Central memory CD8-positive, alpha-beta T cell (primary cell): ENCODE measurements at places on chromosomes 7 and 10.

DNA sequence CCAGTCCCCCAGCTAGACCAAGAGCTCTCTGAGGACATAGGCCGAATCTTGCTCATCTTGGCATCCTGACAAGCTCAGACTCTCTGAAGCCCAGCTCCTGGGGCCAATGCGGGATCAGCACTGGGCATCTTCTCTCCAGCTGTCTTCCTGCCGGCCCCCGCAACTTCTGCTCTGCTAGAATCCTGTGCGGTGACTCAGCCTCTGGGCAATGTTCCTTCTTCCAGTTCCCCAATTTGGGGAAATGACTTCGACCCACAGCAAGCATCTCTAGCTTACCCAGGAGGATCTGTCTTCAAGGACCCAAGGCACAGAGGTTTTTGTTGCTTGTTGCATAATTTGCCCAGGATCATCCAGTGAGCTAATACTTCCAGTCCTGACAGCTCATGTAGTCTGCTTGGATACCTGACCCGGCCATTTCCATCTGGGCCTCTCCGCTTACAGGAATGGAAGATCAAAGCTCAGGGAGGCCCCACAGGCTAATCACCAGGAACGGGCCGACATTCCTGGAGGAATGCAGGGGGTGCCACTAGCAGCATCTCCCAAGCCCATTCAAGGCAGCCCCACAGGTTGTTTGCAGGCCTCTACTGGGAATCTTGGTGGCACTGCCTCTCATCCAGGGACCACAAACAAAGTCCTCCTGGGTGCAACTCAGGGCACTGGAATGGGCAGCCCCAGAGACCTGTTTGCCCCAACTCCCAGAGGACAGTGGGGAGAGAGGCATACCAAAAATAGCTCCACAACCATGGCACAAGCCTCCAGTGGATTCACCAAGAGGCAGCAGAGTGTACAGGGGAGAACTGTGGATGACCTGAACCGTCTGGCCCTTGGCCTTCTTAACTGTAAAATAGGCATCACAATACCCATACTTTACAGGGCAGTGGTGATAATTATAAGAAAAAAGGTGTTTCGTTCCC is 151.9 kb downstream of the NEURL1 start:
- H3K27me3 ChIP-seq, result no peaks in the 10 kb centered on the region
- H3K4me3 ChIP-seq, result no peak overlapping the region
- peaks cover 3% of the 10 kb centered on the region for H3K36me3 ChIP-seq
- DNase-seq, result no peak

GRCh38 chr10:97059006-97059871 is 126.5 kb downstream of the SLIT1 start:
- no peak overlapping the region for H3K27ac ChIP-seq
- no peak overlapping the region for H3K4me3 ChIP-seq
- no peak for DNase-seq

- H3K27ac ChIP-seq, result no peak overlapping the region
- peaks cover 8% of the 10 kb centered on the region for H3K36me3 ChIP-seq
- no peaks in the 10 kb centered on the region for H3K27me3 ChIP-seq
- H3K4me1 ChIP-seq, result peaks cover 6% of the 10 kb centered on the region
- DNase-seq, result no peak
- no peak overlapping the region for H3K4me3 ChIP-seq
Observed at GRCh38 chr7:27944643-27945042, 204.7 kb downstream of the TAX1BP1 start.

GRCh38 chr7:33789871-33790630 is 115.3 kb upstream of the BMPER start:
- no peak overlapping the region for H3K27ac ChIP-seq
- DNase-seq, result no peak
- H3K36me3 ChIP-seq, result no peaks in the 10 kb centered on the region
- no peaks in the 10 kb centered on the region for H3K27me3 ChIP-seq

- no peak overlapping the region for H3K27ac ChIP-seq
- no peak overlapping the region for H3K4me3 ChIP-seq
- DNase-seq, result no peak
- no peaks in the 10 kb centered on the region for H3K36me3 ChIP-seq
Observed at GRCh38 chr10:44809647-44810046, 101.5 kb upstream of the TMEM72 start.

DNA sequence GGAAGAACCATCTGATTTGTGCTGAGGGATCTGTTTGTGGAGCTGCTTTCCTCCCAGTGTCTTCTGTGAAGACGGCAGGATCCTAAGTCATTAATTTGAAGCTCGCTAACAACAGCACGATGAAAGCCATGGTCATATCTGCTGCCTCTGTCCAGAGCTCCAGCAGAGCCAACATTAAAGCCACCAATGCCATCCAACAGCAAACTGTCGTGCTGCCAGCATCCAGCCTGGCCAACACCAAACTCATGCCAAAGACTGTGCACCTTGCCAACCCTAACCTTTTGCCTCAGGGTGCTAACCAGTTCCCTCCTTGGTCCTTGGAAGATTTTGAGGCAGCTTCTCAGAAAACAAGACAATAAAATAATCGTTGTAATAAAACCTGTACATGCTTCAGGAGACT is 36.2 kb downstream of the HTR5A start:
- H3K27ac ChIP-seq, result no peak overlapping the region
- H3K36me3 ChIP-seq, result no peaks in the 10 kb centered on the region
- no peak overlapping the region for H3K4me3 ChIP-seq
- peaks cover 68% of the 10 kb centered on the region for H3K27me3 ChIP-seq

GRCh38 chr7:90726120-90726519 is 130.0 kb downstream of the CDK14 start:
- no peaks in the 10 kb centered on the region for H3K27me3 ChIP-seq
- no peaks in the 10 kb centered on the region for H3K36me3 ChIP-seq

GRCh38 chr10:77799352-77799751 is 127.2 kb downstream of the DLG5 start:
- no peak overlapping the region for H3K4me3 ChIP-seq
- H3K4me1 ChIP-seq, result peaks cover 12% of the 10 kb centered on the region
- peaks cover 8% of the 10 kb centered on the region for H3K36me3 ChIP-seq
- no peaks in the 10 kb centered on the region for H3K27me3 ChIP-seq
- DNase-seq, result no peak

DNA sequence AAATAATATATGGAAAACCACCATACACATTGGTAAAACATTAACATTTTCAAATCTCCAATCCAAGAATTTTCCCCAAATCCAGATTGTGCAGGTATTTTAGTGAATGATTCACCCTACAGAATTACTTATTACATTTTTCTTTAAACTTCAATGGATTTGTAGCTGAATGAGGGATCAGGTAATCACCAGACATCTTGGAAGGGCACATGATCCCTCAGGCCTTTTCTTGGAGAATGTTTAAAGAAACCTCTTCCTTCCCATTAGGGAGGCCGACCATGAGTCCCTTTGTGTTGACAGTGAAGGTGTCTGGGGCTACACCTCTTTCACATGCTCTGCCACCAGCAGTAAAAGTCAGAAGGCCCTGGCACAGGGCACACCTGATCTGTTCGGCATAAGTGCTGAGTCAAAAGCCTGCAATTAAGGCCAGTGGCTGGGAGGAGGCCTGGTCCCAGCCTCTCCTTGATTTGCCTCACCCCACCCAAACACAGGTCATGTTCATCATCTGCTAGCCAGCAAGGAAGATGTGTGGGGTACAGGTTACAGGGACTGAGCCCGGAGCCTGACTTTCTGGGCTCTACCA is 207.7 kb downstream of the SNX10 start:
- H3K27ac ChIP-seq, result no peak overlapping the region
- H3K4me3 ChIP-seq, result no peak overlapping the region
- DNase-seq, result no peak
- H3K36me3 ChIP-seq, result no peaks in the 10 kb centered on the region
- H3K4me1 ChIP-seq, result no peaks in the 10 kb centered on the region

DNA sequence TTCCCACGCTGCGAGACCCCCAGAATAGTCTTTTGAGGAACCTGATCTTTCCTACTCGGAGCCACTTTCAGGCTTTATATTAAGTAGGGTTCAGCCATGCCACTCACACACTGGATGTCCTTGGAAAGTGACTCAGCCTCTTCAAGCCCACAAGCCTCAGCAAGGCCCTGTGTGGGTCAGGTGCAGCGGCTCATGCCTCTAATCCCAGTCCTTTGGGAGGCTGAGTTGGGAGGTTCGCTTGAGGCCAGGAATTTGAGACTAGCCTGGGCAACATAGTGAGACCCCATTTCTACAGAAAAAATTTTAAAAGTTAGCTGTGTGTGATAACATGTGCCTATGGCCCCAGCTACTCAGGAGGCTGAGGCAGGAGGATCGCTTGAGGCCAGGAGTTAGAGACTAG is 119.7 kb upstream of the TNRC18 start:
- peaks cover 2% of the 10 kb centered on the region for H3K36me3 ChIP-seq
- H3K4me3 ChIP-seq, result no peak overlapping the region
- H3K4me1 ChIP-seq, result peaks cover 6% of the 10 kb centered on the region
- DNase-seq, result no peak
- no peak overlapping the region for H3K27ac ChIP-seq

GRCh38 chr7:43516581-43517342 is 66.1 kb upstream of the STK17A start:
- H3K27ac ChIP-seq, result no peak overlapping the region
- no peak overlapping the region for H3K4me3 ChIP-seq
- no peaks in the 10 kb centered on the region for H3K36me3 ChIP-seq
- DNase-seq, result no peak
- H3K4me1 ChIP-seq, result peaks cover 10% of the 10 kb centered on the region
- H3K27me3 ChIP-seq, result peaks cover 23% of the 10 kb centered on the region

DNA sequence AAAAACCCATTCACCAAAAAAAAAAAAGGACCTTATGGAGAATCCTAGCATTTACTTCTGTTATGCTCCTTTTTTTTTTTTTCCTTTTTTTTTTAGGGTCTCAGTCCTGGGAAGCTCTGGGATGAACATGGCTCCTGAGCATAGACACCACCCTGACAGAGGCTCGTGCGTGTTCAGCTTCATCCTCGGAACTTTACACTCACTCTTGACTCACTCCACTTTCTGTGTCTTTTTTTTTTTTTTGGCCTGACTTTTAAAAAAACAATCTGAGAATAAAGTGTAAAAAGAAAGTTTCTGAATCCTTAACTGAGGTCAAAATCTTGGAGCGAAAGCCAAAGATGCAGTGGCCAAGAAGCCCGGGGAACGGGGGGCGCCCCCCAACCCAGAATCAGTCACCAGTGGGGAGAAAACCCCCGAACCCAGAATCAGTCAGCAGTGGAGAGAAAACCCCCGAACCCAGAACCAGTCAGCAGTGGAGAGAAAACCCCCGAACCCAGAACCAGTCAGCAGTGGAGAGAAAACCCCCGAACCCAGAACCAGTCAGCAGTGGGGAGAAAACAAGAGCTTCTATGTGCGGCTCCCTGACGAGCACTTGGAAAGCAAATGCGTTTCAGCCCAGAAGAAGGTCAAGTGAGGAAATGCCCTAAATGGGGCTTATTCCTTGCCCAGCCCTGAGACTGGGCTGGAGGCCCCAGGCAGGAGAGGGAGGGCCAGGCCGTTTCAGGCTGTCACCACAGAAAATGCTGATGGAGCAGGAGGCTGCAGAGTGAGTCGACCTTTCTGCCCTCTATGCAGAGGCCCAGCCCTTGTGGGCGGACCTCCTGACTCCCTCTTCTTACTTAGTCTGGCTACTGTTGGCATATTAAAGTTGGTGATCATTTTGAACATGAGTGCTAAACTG is 19.0 kb upstream of the PFKP start:
- peaks cover 5% of the 10 kb centered on the region for H3K4me1 ChIP-seq
- H3K27ac ChIP-seq, result no peak overlapping the region
- DNase-seq, result no peak

GRCh38 chr7:134750083-134751062 is 29.1 kb upstream of the CALD1 start:
- peaks cover 26% of the 10 kb centered on the region for H3K27me3 ChIP-seq
- H3K4me1 ChIP-seq, result no peaks in the 10 kb centered on the region
- no peaks in the 10 kb centered on the region for H3K36me3 ChIP-seq

- DNase-seq, result no peak
- H3K27ac ChIP-seq, result no peak overlapping the region
- peaks cover 2% of the 10 kb centered on the region for H3K36me3 ChIP-seq
- no peaks in the 10 kb centered on the region for H3K4me1 ChIP-seq
Observed at GRCh38 chr10:49150426-49150825, 16.6 kb upstream of the FAM170B start.

GRCh38 chr10:13019280-13019679 is 17.8 kb upstream of the CCDC3 start:
- no peak for DNase-seq
- H3K27me3 ChIP-seq, result peaks cover 44% of the 10 kb centered on the region
- no peaks in the 10 kb centered on the region for H3K36me3 ChIP-seq
- no peak overlapping the region for H3K27ac ChIP-seq
- no peaks in the 10 kb centered on the region for H3K4me1 ChIP-seq

DNA sequence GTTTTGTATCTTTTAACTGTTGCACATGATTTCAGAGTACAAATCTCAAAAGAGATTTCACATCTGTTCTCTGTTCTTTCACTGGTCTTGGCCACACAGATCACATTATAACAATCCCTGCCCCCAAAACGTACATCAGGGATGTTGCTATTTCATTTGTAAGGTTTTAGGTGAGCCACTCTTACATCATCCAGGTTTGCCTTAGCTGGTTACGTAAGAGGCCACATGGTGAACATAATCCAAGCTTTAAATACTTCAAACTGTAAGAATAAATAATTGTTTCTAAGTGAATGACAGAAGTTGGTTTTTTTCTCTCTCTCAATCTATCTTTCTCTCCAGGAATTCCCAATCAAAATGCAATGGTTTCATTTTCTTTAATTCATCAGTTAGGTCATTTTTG is 245.9 kb upstream of the HGF start:
- no peak overlapping the region for H3K4me3 ChIP-seq
- no peak overlapping the region for H3K27ac ChIP-seq
- H3K27me3 ChIP-seq, result no peaks in the 10 kb centered on the region
- no peak for DNase-seq
- no peaks in the 10 kb centered on the region for H3K36me3 ChIP-seq
- no peaks in the 10 kb centered on the region for H3K4me1 ChIP-seq

DNA sequence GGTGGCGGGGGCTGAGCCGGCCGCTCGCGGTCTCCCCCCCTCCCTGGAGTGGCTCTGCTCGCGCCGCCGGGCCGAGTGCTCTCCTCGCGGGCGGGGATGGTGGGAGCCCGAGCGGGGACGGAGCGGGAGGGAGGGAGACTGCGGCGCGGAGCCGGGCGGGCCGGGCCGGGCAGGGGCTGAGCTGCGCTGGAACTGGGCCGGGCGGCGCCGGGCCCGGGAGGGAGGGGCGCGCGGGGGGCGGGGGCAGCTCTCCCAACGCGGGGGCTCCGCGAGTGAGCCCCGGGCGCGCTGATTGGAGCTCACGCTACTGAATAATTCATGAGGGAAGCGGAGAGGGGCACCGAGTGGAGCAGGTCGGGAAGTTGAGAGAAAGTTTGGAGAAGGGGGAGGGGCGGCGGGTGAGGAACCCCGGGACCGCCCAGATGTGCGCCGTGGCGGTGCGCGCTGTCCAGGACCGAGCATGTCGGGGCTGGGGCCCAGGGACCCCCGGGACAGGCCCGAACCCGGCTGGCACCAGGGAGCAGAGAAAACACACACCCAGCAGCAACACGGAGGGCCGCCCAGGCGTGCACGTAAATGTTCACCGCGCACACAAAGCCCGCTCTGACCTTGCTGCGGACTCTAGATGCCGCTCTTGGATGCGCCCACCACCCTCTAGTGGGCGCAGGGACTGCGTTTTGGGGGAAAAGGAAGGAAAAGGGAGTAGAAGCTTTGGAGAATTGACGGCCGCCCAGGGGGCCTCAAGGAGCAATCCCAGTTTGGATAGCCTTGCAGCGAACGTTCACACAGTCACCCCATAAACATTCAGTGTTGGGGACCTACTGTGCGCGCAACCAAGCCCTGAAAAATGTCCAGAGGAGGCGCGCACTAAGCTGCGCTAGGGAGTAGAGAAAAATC is at the start of gene EPHB4:
TSS of gene EPHB4 (minus strand) at position 194 of the 897 bp plus-strand sequence. CDS start 493 bp downstream, outside the sequence.
- H3K27ac ChIP-seq, result no peak within 1 kb of the TSS
- H3K4me3 ChIP-seq, result peak within 1 kb of the TSS; percentile 72
- no peaks in the 10 kb centered on the region for H3K36me3 ChIP-seq
- H3K4me1 ChIP-seq, result peaks cover 18% of the 10 kb centered on the region
- H3K27me3 ChIP-seq, result peaks cover 88% of the 10 kb centered on the region
